ENCODE measurements at places on chromosomes 11 and 22. TPM values are rescaled to one million over a fixed set of nuclear protein-coding genes. Genes with fewer than 3 reads are reported as not detected.

The LRRN4CL gene
- 0.26 TPM for total RNA-seq

The VSIG2 gene
- 2.0 TPM for total RNA-seq

The ZP1 gene
- not detected for total RNA-seq

The HBE1 gene
- total RNA-seq, result not detected

The CARD18 gene
- 0.38 TPM for total RNA-seq

The KCNK7 gene
- 4.1 TPM for total RNA-seq

The MFNG gene
- 0.26 TPM for total RNA-seq

The SPATA19 gene
- not detected for total RNA-seq

The DENND6B gene
- 1.1 TPM for total RNA-seq

The BAIAP2L2 gene
- total RNA-seq, result 0.38 TPM

The MADD gene
- 9.0 TPM for total RNA-seq

The POLR2F gene
- total RNA-seq, result 23.7 TPM
